Right lobe of liver (tissue), 6 donors: ENCODE measurements at places on chromosomes 3 and 15.
A peak's percentile ranks its signal among the peaks of the same experiment; 100 is the strongest.

DNA sequence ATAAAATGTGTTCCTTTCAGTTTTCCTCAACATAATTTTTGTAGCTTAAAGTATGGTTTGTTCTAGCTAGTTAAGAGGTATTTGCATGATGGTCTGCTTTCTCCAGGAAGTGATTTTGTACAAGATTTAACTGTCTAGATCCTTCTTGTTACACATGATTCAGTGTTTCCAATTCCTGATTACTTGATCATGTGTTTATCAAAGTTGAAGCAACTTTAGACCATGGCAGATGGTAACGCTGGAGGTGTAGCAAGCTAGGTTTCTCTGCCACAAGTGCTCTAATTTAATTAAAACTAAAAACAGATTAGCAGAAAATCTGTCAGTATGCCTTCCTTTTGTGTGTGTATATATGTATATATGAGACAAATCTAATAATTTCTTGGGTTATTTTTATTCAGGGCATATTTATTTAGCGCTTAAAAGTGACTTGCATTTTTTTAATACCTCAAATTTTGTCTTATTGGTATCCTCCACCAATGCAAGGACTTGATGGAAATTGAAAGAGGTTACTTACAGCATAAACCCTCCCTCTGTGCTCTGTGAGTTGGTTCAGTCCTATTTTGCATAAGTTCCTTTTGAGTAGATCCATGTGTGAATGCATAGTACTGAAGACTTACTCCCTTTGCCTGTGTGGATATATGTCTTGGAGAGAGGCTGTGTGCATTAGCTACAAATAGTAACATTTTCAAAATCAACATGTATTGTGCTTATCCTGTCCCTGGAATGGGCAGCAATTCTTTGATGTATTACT, 157.3 kb upstream of the CGNL1 start:
- no peak for DNase-seq

DNA sequence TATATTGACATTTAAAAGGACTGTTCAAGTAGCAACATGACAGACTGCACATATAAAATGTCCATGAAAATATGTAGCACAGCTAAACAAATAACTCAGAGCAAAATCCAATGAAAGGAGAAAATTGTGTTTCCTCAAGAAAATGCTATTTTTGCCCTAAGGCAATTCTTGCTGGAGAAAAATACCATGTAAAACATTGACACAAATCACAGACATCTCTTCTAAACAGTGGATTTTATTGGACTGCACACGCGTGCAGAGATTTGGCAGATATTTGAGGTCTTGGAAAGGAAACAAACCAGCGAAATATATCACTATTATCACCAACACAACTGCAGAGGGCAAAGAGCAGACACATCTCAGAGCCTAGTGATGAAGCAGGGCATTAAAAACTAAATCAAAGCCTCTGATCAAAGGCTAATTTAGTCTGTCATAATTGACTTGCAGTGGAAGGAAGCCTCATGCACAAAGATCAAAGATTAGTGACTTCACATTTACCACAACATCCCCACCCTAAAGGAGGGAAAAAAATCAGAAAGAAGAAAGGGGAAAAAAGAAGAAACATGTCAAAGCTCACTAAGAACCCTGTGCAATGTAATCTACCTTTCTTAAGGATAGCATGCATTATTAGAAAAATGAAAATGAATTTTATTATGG, 52.4 kb downstream of the CHL1 start:
- no peak for DNase-seq

DNA sequence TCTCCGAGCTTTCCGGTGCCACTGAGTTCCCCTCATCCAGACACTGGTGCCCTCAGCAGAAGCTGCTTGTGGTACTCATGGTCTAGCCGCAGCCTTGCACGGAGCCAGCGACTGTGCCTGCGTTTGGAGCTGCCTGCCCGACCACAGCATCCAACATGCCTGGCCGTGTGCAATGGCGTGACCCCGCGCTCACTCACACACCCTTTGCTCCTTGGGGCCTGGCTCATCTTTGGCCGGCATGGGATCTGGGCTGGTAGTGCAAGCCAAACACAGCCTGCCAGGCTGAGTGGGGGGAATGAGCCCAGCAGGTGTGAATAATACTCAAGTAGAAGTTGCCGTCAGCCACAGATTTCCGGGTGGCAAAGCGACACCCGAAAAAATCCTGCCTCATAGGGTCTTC, 1178.7 kb upstream of the GBE1 start:
- DNase-seq = peak; percentile 13

- DNase-seq = no peak
Observed at GRCh38 chr3:7504886-7505775, 644.2 kb downstream of the GRM7 start.

DNA sequence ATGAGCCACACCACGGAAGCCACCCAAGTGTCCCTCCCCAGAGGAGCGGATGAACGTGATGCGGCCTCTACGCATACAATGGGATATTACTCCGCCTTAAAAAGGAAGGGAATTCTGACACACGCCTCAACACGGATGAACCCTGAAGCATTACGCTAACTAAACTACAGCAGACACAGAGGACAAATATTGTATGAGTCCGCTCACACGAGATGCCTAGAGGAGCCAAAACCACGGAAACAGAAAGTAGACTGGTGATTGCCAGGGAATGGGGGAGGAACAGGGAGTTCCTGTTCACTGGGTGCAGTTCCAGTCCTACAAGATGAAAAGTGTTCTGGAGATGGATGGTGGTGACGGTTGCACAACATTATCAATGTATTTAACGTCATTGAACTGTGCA, 32.7 kb downstream of the SRGAP3 start:
- no peak for DNase-seq

- DNase-seq = no peak
Observed at GRCh38 chr3:71695000-71695482, 30.2 kb downstream of the EIF4E3 start.

- DNase-seq = no peak
Observed at GRCh38 chr3:188062216-188062615, 91.7 kb upstream of the LPP start.

DNA sequence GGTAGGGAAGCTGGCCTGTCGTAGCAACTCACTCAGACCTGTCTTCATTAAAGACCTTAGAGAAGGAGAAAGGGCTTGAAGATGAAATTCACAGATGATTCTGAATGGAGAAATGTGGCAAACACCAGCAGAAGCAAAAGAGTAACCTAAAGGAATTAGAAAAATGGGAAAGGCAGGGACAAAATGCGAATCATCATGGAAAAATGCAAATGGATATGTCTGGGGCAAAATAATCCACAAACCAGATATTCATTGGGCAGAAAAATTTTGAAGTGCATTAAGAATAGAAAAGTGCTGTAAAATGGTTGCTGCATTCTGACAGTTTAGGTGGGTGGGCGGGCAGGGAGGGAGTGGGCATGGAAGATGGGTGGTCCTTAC, 156.9 kb upstream of the RASGRP1 start:
- DNase-seq = no peak

DNA sequence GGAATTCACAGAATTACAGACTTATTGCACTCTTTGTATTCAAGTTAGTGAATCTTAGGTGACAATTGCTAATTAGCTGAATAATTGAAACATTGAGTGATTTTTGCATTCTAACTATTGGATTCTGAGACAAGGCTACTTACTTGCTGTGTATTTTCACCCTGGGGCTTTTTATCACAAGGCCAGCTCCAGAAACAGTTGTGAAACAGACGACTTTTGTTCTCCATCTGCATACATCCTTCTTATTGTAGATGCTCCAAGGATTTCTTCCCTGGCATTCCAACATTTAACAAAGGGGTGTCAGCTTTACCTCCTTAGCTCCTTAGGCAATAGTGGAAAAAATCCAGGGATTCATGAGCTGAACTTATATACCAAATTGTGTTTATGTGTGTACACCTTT, 233.2 kb upstream of the CHRM5 start:
- DNase-seq = no peak

- DNase-seq = no peak
Observed at GRCh38 chr15:70757627-70758026, 5.7 kb downstream of the UACA start.

DNA sequence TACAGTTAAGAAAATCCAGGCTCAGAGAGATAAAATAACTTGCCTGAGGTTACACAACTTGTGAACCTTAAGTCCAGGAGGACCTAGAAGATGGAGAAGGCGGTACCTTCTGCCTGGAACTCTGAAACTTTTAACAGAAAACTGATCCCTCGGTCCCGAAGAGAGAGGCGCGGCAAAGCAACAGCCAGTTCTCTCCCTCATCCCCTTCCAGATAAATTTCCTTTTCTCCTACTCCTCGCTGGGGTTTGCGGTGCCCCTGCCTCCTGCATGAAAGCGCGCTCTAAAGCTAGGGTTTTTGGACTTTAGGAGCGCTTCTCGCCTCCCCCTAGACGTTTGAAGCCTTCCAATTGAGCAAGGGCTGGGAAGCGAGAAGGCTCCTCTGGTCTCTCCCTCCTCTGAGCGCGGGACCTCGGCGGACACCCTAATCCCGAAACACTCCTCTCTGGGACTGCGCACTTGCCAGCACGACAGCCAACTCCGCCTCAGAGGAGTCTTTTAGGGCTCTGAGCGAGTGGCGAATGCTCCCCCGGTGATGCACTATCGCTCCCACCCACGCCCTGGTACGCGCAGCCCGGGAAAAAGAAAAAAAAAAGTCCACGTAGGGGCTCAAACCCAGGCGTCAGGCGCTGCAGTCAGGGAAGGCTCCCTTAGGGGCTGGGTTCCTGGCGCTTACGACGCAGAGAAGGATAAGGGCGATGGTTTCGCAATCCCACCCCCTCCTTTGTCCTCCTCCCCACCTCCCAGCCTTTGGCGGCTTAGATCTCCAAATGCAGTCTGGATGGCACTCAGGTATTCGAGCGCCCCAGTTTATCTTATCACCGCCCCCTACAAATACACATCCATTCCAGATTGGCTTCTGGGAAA, 7.9 kb upstream of the EOMES start:
- DNase-seq = no peak

DNA sequence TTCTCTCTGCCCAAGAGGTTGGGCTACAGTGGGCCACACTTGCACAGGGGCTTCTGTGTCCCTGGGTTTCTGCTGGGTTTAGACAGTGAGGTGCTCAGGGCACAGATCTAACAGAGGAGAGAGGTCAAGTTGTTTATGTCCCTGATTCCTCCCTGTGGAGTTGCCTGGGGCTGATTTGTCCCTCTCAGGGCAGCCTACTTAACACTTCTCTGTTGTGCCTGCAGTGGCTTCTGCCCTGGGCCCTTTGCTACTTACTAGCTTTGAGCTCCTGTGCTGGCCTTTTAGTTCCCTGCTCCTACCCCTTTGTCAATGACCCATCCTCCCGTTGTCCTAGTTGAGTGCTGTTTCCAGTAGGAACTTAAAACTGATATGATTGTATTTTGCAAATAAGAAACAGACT, 114.0 kb upstream of the RGMA start:
- DNase-seq = no peak

DNA sequence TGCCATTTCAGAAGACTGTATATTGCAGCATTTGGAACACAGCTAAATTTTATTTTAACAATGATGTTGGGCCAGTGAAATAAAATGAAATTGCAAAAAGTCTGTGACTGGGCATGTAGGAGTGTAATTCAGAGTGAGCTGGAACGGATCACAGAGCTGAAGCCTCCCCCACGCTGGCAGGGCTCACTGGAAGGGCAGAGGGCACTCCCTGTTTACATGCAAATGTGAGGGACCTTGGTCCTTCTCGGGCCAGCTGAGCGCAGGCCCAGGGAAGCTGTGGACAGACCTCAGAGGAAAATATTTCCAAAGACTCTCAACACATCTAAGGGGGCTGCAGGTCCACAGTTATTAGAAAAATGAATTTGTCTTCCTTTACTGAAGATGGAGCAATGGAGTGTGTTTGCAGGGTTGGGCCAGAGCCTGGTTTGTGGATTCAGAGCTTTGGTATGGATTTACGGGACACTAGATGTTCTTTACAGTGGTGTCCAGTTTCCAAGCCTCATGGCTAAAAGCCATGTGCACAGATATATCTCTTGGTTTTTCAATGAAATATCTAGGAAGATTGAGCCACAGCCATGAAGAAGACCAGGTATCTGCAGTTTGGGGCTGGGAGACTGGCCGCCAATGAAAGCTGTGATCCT, 32.0 kb downstream of the TRPM1 start:
- DNase-seq = peak; percentile 88

DNA sequence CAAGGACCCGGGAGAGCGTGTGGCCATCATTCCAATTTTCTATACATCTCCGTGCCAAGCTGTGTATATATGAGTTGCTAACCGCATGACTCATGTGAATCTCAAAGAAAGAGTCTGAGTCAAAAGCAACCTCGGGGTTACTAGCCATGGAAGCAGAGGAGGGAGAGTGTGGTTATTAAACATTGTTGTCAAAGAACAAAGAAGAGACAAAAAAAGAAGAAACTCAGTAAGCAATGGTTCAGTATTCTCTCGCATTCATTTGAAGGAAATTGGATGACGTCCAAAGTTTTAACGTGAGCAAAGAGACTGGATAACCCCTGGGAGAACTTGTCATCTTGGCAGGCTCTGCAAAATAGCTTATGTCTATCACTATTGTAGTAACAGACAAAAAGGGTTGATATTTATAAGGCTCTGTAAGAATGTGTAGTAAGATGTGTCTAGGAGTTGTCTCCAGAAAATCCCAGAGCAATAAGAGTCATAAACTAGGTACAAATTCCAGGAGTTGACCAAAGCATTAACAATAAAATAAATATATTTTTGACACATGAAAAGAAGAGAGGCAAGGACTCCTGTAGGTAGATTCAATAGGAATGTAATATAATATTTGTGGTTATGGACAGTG, 52.8 kb upstream of the GRM7 start:
- DNase-seq = no peak

DNA sequence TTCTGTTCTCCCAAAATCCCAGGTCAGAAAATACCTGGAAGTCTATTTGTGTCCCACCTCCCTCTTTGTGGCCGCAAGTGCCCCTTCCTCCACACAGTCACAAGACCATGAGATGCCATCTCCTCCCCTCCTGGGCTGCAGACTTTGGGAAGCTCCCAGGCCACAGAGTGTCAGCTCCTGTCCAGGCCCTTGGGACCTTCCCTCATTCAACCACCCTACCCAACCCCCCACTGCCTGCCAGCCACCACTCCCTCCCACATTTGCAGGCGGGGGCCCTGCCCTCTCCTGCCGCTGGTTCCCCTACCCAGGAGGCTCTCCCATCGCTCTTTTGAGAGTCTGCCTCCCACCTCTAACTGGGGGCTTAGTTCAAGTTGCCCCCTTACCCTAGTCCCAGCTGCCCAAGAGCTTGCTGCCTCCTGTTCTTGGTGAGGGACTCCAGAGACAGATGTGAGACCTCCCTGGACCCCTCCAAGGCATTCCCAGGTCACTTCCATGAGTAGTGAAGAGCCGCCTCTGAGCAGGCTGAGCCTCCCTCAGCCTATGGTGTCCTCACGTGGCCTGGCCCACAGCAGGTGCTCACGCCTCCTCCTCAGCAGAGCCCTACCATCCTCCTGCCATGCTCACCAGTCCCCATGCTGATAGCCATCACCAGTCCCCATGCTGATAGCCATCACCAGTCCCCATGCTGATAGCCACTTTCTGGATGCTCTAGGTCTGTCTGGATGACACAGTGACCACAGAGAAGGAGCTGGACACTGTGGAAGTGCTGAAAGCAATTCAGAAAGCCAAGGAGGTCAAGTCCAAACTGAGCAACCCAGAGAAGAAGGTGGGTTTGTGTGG, 15.9 kb upstream of the STAB1 start:
- DNase-seq = no peak

DNA sequence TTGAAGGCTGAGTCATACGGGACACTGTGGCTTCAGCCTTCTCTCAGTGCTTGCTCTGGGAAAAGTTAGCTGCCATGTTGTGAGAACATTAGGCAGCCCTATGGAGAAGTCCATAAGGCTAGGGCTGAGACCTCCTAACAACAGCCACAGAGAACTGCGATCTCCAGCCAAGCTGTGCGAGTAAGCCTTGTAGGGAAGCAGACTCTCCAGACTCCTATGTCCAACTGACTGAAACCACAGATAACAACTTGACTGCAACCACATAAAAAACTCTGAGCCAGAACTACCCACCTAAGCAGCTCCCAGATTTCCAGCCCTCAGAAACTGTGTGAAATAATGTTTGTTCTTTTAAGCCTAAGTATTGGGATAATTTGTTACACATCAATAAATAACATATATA, 40.7 kb downstream of the DENND6A start:
- DNase-seq = no peak
